ENCODE measurements at places on chromosomes 6 and 20. TPM values are rescaled to one million over a fixed set of nuclear protein-coding genes. Genes with fewer than 3 reads are reported as not detected.

DNA sequence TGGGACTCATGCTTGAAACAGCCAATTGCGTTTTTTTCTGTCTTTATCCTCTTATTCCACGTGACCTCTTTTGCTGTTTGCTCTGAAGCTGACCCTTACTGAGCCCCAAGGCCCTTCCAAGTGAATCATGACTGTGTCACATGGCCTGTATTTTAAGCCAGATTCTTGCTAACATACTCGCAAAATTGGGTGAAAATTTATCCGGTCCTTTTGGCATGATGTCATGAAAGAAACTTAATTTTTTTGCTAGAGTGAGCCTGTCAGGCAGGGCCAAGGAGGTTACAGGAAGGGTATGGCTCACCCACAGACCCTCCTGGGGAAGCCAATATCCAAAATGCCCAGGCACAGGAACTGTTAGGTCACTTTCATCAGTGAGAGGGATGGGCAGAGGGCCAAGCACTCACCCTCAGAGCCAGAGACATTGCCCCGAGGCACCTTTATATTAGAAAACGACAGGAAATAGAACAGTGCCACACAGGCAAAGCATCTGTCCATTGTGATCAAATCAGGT is 296.7 kb downstream of the CDH26 start:
- no peak for DNase-seq

GRCh38 chr6:29376003-29376402 is 912 bp upstream of the OR12D3 start:
- no peak for DNase-seq

- DNase-seq = no peak
Measured at GRCh38 chr6:2909718-2910117, 6.6 kb upstream of the SERPINB9 start.

GRCh38 chr6:29602564-29603361 is 17.8 kb downstream of the OR2H2 start:
- DNase-seq = no peak

DNA sequence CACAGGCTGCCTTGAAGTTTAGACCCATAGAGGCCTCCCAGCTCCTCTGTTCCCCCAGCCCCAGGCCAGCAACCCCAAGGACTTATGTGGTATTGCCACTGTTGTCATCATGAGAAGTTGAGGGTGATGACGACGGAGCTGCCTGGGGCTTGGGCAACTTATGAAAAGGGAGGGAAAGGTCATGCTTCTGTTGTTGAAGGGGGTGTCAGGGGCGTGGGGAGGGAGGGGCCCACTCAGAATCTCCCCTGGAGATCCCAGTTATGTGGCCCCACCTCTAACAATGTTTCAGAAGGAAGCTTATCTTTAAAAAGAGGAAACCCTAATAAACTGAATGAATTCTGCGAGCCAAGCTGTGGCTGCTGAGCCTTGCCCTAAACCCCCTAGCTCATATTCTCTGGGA is 4.2 kb downstream of the ADTRP start:
- no peak for DNase-seq

DNA sequence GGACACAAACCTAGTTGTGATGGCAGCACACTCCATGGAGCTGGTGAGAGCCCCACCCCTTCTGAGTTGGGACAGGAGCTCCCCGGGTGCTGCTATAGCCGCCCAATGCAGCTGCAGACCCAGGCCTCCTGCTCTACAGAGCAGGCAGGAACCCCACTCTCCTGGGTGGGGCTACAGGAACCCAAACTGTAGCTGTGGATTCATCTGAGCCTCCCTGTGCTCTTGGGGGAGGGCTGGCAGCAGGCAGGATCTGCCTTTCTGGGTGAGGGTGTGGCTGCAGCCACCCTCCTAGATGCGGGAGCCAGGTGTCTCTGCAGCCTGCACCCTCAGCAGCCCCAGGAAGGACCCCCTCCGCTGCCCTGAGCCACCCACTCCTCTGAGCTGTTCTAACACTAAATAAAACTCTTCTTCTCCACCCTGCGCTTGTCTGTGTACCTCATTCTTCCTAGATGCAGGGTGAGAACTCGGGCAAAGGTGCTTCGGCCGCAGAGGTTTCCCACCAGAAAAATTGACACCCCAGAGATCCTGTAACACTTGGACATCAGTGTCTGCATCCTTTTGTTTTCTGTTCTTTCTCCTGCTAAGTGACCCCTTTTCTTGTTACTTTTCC is 55.2 kb upstream of the KIF13A start:
- no peak for DNase-seq

GRCh38 chr6:111952821-111953540 is 79.7 kb upstream of the FYN start:
- DNase-seq = no peak

GRCh38 chr6:91167846-91168245 is 581.0 kb upstream of the MAP3K7 start:
- no peak for DNase-seq

The ENPP1 gene
- 25.9 TPM for polyA plus RNA-seq

The KCNG1 gene
- 4.3 TPM for polyA plus RNA-seq

The NRSN2 gene
- polyA plus RNA-seq = 46.5 TPM

The MYCT1 gene
- polyA plus RNA-seq = 17.2 TPM

The EPPIN gene
- 0.55 TPM for polyA plus RNA-seq

All from left kidney (tissue), 8 donors.